ENCODE measurements at places on chromosomes 6 and 20. TPM values are rescaled to one million over a fixed set of nuclear protein-coding genes. Genes with fewer than 3 reads are reported as not detected.

DNA sequence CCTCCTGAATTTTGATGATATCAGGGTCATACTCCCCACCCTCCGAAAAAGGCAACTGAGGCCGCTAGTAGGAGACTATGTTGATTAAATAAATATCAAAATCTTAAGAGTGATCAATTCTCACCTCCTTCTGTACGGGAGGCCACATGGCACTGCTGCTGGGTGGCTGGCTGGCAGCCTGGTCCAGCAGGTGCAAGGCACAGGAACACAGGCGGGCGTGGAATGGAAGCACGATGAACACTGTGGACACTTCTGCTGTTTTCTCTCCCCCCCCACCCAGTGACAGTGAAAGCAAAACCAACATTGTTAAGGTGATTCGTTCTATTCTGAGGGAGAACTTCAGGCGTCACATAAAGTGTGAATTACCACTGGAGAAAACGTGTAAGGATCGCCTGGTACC, 9.7 kb upstream of the CLDN20 start:
- DNase-seq, result peak; percentile 71

DNA sequence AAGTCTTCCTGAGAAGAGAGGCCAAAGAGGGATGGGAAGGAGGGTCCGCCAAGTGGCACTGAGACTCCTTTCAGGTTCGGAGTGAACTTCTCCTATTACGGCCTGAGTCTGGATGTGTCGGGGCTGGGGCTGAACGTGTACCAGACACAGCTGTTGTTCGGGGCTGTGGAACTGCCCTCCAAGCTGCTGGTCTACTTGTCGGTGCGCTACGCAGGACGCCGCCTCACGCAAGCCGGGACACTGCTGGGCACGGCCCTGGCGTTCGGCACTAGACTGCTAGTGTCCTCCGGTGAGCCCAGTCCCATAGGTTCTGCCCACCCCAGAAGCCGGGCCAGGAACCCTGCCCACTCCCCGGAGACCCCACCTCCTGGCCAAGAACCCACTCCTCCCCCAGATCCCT, 4.1 kb downstream of the SLC22A7 start:
- DNase-seq, result no peak

- DNase-seq, result peak; percentile 51
Measured at GRCh38 chr20:63351811-63352591, 9.1 kb downstream of the CHRNA4 start.

DNA sequence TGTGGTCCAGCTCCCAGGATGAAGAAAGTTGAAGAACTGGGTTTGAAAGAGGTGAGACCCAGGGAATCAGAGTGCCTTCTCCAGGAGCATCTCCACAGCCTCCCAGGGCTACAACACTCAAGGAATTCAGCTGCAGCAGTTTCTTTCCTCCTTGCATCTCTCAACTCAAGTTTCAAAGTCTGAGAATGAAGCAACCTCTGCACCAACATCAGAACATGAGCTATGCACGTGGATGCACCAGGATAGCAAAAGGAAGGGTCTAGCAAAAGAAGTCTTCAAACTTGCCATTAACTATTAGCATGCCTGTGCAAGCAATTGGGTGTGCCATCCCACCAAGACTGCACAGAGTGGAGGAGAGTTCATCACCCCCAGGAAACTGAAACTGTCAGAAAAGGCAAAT, 193.9 kb downstream of the OTOR start:
- DNase-seq, result no peak

DNA sequence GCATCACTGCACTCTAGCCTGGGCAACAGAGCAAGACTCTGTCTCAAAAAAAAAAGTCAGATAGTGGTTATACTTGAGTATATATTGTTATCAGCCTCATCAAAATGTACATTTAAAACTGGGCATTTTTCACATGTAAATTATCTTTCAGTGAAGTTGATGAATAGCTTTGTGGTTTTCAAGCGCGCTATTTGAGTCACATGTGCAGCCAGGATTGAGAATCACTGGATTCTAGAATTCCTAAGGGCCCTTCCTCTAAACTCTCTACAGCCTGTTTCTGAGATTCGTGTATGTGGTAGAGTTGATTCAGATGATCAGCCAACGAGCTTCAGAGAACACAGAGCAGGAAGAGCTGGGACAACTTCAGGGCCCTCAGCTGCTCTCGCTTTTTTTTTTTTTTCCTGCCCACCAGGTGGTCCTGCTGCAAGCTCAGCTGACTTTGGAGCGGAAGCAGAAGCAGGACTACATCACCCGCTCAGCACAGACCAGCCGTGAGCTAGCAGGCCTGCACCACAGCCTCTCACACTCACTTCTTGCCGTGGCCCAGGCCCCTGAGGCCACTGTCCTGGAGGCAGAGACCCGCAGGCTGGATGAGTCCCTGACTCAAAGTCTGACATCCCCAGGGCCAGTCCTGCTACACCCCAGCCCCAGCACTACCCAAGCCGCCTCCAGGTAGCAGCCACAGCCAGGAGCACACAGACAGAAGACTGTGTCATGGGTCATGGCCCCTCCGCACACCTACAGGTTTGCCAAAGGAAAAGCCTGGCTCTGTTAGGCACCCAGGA, 18.3 kb downstream of the C20orf173 start:
- DNase-seq, result no peak

CDH4 gene
- 8.8 TPM for total RNA-seq
